ENCODE measurements at places on chromosomes 6 and 20.

DNA sequence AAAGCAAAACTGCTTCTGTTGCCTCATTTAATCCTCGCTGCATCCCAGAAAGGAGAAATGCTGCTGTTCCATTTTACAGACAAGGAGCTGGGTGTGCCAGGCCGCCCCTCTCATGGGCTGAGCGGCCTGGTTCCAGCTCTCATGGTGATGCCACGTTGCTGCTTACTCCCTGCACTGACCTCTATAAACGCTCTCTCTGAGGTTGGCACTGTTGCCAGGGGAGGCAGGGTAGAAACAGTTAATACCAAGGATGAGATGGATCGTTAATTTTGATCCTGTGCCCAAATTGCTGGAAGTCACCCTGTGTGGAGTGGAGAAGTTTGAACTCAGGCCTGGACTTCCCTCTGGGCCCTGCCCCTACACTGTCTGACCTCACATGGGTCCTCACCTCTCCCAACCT is 25.6 kb downstream of the SIRPA start:
- DNase-seq, result no peak

DNA sequence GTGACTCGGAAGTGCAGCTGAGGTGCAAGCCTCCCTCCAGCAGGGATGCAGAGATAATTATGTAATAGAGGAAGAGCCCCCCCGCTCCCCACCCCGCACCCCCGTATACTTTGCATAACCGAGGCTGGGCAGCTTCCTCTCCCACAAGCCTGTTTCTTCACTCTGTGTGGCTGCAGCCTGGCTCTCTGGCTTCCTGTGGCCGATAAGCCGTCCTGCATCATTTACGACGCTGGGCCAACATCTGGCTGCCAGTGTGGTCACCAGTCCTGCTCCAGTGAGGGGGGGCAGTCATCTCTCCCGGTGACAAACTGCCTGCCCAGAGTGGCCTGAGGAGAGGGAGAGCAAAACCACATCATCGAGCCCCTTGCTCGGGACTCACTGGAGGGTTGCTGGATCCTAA is 59.2 kb downstream of the RBM38 start:
- DNase-seq, result peak; percentile 7

DNA sequence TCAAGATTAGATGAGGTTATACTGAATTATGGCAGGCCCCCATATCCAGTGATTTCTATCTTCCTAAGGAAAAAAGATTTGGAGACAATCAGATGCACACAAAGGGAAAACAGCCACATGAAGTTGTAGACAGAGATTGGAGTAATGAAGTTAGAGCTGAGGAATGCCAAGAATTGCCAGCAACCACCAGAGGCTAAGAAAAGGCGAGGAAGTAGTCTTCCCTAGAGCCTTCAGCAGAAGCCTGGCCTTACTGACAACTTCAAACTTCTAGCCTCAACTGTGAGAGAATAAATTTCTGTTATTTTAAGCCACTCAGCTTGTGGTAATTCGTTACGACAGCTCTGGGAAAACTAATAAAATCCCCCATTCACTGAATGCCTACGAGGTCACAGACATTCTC is 473.9 kb downstream of the COL12A1 start:
- DNase-seq, result no peak

- DNase-seq, result no peak
These were observed 11.0 kb downstream of the ECI2 start for GRCh38 chr6:4124351-4124750.

GRCh38 chr20:11018668-11019170 is 344.9 kb upstream of the JAG1 start:
- DNase-seq, result no peak

DNA sequence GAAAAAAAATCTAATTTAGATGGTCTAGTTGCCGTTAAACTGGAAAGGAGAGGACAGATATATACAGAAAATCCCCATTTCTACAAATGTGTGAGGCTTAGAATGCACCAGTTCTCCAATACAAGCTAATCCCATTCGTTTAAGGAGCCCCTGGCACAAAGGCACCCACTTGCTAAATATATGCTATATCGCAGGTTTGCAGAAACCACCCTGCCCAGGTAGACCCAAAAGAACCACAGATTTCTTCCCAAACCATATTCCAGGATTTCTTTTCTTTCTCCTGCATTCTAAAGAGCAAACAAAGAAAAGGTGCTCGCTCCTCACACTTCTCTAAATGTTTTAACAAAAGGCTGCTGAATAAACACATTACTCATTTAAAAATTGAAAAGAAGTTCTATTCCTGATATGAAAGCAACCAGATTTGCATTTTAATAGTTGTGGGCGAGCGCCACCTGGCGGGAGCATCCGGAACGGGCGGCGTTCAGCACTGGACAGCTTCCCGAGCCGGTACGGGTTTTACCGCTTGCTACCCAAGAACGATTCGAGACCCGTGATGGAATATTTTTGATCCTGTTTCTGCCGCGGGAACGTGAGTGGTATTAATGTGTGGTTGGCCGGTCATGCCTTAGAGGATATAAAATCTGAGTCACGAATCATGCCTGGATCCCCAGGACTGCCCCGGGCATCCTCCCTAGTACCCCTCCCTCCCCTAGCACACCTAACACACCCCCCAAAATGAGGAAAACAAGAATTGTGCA is 2.1 kb downstream of the PTPRT start:
- peak; percentile 84 for DNase-seq

GRCh38 chr6:80376411-80376810 is 269.9 kb downstream of the BCKDHB start:
- no peak for DNase-seq

GRCh38 chr6:5536644-5537043 is 275.3 kb downstream of the FARS2 start:
- DNase-seq, result no peak

GRCh38 chr20:55449091-55449490 is 556.2 kb downstream of the CBLN4 start:
- DNase-seq, result no peak

- DNase-seq, result no peak
These were observed 33.9 kb upstream of the KLHL31 start for GRCh38 chr6:53699462-53699861.

- DNase-seq, result no peak
These were observed 80.5 kb upstream of the FRMD1 start for GRCh38 chr6:168159506-168159905.

GRCh38 chr6:54891536-54891935 is 45.0 kb downstream of the FAM83B start:
- DNase-seq, result no peak

DNA sequence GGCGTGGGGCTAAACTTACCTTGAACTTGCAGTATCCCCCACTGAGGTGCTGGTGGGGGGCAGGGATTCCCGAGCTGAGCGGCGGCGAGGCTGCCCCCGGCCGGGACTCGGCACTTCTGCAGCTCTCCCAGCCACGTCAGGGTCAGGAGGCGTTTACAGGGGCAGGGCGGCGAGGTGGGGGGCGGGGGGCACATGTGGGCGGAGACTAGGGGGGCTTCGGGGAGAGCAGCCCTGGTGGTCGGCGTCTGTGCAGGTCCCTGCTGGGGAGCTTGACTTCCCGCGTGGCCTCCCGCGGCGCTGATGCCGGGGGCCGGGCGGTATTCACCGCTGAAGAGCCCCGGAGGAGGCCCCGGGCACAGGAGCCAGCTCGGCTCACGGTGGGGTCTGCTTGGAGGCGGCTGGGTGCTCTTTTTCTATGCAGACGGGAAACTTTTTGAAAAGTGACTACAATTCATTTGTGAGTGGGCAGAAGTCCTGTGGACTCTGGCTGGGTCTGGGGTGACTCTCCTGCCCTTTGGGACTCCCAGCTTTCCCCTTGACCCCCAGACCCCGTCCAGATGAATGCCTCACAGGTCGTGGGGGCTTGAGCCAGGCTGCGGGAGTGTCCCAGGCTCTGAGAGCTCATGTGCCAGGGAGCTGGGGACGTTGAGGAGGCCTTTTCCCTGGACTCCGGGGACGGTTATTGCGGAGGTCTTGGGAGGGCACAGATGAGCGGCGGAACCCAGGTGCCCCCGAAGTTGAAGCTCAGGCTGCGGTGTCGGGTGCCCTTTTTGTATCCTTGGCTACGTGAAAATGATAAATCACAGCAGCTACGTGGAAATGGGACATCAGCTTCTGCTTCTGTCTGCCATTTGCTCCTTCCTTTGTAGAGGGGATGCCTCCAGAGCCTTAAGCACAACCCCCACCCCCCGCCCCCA is 75.9 kb upstream of the GATA5 start:
- no peak for DNase-seq

GRCh38 chr6:87919416-87919815 is 128.2 kb upstream of the SPACA1 start:
- no peak for DNase-seq

DNA sequence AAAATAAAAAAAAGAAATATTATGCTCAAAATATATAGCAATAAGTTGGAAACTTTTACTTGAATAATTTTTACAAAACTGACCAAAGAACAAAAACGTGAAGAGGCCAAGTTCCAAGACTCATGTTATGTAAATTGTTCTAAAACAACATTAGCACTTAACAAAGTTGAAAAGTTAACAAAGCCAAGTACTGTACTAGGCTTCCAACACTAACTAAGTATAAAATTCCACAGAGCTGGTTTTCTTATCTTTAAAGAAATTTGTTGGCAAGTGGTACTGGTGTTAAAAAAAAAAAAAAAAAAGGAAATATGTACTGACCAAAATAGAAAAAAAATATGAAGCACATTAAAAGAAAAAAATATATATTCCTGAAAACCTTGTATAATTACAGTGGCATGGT is 127.8 kb downstream of the SLC16A10 start:
- no peak for DNase-seq

- no peak for DNase-seq
These were observed 14.2 kb upstream of the SLPI start for GRCh38 chr20:45268531-45268930.

DNA sequence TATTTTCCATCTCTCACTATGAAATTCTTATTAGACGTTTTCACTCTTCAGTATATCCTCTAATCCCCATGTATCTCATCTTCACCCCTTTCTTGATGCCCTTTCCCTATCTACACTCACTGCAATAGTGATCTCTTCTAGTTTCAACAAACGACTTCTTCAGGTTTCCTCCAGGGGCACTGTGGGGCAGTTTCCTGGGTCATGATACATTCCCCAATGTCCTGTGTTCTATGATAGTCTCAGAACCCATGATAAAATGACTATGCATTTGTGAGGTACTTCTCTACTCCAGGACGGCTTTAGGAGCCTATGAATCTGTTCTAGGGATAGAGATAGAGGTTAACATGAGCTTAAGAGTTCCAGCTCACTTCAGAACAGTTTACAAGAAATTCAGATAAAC is 183.3 kb downstream of the FOXC1 start:
- peak; percentile 39 for DNase-seq

- no peak for DNase-seq
These were observed 3.0 kb upstream of the CRIP3 start for GRCh38 chr6:43311666-43312065.

- DNase-seq, result no peak
These were observed 76.2 kb upstream of the OLIG3 start for GRCh38 chr6:137570393-137570792.

- no peak for DNase-seq
These were observed 260.3 kb upstream of the MOCS1 start for GRCh38 chr6:40194447-40195170.

- DNase-seq, result no peak
These were observed 6.8 kb upstream of the HMGA1 start for GRCh38 chr6:34229877-34230276.

DNA sequence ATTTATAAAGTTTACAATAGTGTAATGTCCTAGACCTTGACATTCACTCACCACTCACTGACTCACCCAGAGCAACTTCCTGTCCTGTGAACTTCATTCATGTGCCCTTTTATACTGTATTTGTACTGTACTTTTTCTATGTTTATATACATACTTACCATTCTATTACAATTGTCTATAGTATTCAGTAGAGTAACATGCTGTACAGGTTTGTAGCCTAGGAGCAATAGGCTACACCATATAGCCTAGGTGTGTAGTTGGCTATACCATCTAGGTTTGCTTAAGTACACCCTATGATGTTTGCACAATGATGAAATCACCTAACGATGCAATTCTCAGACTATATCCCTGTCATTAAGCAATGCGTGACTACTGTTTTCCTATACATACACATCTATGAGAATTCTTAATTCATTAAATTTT is 17.5 kb downstream of the EDEM2 start:
- no peak for DNase-seq

GRCh38 chr6:46440641-46441040 is 50.6 kb downstream of the RCAN2 start:
- DNase-seq, result no peak

DNA sequence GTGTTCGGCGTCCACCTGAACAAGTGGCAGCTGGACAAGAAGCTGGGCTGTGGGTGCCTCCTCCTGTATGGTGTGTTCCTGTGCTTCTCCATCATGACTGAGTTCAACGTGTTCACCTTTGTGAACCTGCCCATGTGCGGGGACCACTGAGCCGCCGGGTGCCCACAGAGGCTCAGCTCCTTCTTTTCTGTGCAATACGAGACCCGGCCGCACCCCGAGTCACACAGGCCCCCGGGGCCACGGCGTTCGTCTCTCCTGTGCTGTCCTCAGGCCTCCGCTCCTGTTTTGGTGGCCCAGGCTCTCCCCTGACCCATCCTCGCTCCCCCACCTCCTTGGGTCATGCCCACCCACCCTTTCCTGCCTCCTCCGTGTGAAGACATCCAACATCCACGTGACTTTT is 37.1 kb upstream of the RIN2 start:
- no peak for DNase-seq

- peak; percentile 74 for DNase-seq
These were observed 14.3 kb upstream of the PTCRA start for GRCh38 chr6:42901538-42901957.

GRCh38 chr6:8030920-8031319 is 33.3 kb downstream of the BLOC1S5 start:
- no peak for DNase-seq

GRCh38 chr6:124941259-124941658 is 21.0 kb upstream of the RNF217 start:
- no peak for DNase-seq

- no peak for DNase-seq
These were observed 12.4 kb upstream of the MAS1 start for GRCh38 chr6:159878341-159878740.

- no peak for DNase-seq
These were observed 205.6 kb downstream of the ALDH8A1 start for GRCh38 chr6:134744301-134744700.

DNA sequence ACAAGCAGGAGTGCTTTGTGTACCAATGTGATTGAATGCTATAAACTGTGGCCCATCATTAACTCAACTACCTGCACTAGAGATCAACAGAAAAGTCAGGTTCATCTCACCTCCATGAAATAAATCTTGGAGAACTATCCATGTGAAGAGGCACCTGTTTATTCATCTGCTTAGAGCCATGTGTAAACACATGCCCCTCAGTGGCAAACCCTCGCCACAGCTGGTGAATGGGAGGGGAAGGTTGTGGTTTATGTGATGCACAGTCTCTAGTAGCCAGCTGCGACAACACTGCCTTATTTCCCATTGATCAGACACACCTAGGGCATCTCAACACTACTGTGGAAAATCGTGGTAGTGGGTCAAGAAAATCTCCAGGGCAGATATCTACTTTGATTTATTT is 640.2 kb downstream of the PTPRT start:
- DNase-seq, result no peak

GRCh38 chr6:50653253-50653652 is 60.1 kb upstream of the TFAP2D start:
- DNase-seq, result no peak

GRCh38 chr20:32468860-32469259 is 110.7 kb downstream of the ASXL1 start:
- DNase-seq, result no peak

GRCh38 chr6:124742971-124743370 is 219.3 kb upstream of the RNF217 start:
- DNase-seq, result no peak

Data from activated CD4-positive, alpha-beta T cell treated with anti-CD3 and anti-CD28 coated beads for 48 hours (primary cell).